ENCODE measurements at places on chromosomes 13 and 19. TPM values are rescaled to one million over a fixed set of nuclear protein-coding genes. Genes with fewer than 3 reads are reported as not detected.

DNA sequence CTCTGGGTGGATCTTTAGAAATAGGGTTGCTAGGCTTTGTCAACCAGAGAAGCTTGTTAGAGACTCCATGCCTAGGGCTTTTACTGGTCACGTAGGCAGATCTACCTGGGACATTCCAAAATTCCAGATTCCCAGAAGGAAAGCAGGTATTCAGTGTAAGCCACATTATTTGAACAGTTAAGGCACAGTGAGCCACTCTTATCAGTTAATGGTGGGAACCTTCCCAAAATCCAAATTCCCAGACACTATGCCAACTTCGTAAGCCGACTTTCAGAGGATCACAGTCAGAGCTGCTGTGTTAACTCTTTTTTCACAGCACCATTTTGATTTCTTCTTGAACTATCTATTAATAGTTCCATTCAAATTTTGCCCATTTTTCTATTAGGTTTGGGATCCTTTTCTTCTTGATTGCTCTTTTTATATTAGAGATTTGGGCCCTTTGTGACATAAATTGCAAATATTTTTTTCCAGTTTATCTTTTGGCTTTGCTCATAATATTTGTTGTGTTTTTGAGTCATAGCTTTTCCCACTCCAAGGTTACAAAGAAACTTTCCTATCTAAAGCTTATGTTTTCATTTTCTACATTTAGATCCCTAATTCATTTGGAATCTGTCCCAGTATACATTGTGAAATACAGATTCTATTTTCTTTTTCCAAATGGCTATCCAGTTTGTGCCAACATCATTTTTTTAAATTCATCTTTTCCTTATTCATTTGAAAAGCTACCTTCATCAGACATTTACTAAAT, 77.3 kb downstream of the DHRS12 start:
- no peak for DNase-seq

The PROZ gene
- total RNA-seq: not detected

DNA sequence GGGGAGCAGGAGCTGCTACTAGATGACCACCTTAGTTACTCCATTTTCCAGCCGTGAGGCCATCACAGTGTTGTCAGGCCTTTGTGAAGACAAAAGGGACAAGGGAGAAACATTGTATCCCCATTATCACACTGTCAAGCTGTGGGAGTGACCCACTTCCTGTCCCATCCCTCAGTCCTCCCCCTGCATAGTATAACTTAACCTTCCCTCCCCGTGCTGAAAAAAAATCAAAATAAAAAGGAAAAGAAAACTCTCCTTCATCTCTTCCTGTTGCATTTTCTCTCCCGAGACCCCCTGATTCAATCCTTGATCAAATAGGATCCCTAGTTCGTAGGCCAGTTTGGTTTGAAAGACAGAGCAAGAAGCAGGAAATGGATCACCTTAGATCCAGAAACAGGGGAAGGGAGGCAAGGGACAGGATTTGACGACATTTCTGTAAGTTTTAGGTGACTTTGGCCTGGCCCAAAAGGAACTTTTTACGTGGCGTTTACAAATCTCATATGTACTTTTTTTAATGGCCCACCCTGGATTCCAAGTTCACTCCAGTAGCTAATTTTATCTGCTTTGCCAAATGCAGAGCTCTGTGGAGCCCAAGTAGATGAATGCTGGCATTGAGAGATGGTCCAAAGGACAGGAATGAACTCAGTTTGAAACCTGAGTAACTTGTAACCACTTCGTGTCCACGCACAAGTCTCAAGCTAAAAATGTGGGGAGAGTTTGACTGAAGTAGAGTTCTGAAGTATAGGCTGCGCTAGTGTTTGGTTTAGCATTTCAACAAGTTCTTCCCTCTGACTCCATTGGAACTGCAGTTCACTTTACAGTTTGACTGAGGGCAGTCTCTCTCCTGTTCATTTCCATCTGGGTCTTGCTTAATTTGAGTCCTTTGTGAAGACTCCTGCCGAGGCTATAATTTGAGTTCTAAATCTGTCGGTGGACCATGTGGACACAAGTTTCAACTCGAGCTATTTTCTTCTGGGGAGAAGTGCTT, 16.6 kb upstream of the GATAD2A start:
- DNase-seq: no peak

The C19orf81 gene
- 1.4 TPM for total RNA-seq

DNA sequence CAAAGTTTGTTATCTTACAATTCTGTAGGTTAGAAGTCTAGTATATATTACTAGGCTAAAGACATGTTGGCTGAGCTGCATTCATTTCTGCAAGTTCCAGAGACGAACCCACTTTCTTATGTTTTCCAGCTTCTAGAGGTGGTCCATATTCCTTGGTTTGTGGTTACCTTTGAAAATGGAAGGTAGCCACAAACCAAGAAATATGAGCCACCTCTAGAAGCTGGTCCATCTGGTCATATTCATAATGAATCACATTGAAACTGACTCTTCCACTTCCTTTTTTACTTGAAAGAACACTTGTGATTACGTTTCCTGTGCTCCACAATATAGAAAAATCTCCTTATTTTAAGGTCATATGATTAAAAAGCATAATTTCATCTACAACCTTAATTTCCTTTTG, 943.0 kb upstream of the PCDH9 start:
- DNase-seq: no peak

The IGFL2 gene
- 25.1 TPM for total RNA-seq

DNA sequence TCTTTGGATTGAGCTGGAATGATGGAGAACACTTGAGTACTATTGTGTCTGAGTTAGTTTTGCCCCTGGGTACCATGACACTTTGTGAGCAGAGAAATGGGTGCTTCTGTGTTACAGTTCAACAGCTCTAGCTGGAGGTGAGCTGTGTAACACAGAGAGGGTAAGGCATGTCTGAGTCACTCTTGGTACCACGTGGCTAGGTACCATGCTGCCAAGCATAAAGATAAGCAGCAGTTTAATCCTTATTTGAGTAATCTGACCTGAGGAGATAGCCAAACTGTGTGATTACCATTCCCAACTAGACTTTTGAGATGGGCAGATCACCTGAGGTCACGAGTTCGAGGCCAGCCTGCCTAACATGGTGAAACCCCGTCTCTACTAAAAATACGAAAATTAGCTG, 122.0 kb downstream of the OLFM4 start:
- DNase-seq: no peak

The CEACAM1 gene
- total RNA-seq: 1.2 TPM

- peak; percentile 35 for DNase-seq
Observed at GRCh38 chr13:34044041-34044440, 226.1 kb downstream of the RFC3 start.

- DNase-seq: no peak
Observed at GRCh38 chr19:47471733-47472457, at the start of gene SLC8A2. TSS of gene SLC8A2 (minus strand) at chr19:47471893. CDS start at chr19:47466403, 5,490 bp downstream.

The SYNE4 gene
- 5.8 TPM for total RNA-seq

DNA sequence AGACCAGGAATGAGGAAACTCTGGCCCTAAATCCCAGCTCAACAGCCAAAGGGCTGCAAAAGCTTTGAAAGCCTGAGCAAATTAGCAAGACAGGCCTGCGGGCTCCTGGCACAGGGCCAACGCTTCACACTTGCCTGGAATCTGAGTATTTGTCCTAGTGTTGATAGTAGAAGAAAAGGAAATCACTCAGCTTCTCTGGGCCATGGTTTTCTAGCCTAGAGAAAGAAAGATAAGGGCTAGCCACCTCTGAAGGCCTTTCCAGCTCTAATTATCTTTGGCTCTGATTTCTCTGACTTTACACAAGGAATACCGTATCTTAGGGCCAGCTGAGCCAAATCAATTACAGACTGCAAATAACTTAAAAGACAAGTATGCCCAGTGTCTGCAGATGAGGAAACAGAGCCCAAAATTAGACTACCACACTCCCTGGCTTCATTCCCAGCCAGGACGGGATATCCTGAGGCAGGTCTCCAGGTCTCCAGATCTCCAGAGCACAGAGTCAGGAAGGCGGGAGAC, 69.6 kb downstream of the STK24 start:
- DNase-seq: no peak

GRCh38 chr13:43307921-43308433, 284.6 kb downstream of the DNAJC15 start:
- DNase-seq: peak; percentile 75

DNA sequence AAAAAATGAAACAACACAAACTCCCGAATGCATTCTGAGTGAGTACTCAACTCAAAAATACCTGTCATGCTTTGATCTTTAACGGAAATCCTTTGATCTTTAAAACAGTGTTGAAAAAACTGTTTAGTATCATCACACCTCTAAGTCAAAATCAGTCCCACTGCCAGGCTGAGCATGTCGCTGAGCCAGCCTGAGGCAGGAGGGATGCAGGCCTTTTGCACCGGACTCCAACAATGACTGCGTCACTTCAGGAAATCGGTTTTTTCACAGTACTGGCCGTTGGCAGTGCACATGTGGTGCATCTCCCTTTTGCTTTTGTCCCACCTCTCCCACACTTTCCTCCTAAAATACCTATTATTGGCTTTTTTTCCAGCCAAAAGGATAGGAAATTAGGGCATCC, 78.2 kb downstream of the SHISA2 start:
- DNase-seq: no peak

The PALM3 gene
- total RNA-seq: not detected

GRCh38 chr13:113816254-113816929, 47.5 kb downstream of the GAS6 start:
- DNase-seq: no peak

DNA sequence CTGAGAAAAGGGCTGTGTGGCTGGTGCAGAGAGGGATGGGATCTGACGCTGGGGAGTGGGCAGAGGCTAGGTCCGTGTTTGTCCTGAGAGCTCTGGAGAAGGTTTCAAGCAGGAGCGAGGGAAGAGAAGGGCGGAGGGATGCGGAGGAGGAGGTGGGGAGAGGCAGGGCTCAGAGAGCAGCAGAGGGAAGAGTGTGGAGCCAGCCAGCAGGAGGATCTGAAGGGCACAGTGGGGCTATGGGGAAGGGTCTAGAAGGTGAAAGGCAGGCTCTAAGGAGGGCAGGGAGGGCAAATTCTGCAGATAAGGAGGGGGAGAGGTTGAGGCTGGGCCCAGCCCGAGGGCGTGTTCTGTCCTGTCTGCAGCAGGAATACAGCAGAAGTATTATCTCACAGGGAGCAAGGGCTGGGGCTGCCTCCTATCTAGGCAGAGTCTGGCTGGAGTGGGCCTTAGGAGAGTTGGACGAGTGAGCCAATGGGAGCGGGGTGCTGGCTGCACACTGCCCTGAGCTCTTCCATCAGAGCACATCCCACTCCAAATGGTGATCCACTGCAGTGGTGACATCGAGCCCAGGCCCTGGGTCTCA, 6.1 kb downstream of the AP2A1 start:
- no peak for DNase-seq

The CAPN12 gene
- 14.7 TPM for total RNA-seq

- DNase-seq: no peak
Observed at GRCh38 chr19:51012661-51013190, 6.8 kb downstream of the KLK10 start.

DNA sequence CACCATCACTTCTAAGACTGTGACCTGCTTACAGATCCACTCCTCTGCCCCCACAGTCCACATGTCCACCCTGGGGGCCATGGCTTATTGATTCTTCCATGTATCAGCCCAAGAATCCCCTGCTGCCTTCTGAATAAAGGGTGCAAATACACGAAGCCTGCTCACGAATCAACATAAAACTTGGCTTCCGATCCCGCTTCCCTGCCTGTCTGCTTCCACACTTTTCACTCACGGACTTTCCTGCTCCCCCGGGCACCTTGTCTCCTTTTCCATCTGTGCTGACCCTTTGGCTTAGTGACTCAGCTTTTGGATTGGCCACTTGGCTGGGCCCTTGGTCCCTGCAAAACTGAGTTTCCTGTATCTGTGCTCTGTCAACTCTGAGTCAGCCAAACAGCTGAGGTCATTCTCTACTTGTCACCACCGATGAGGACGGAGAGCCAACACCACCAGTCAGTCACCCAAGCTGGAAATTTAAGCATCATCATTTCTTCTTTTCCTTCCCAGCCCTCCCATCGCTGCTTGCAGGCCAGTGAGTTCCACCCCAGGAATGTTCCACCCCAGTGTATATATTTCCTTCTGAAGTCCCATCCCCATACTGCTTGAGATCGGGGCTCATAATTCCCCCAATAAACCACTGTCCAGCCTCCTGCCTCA, 11.4 kb upstream of the USP12 start:
- DNase-seq: peak; percentile 48

DNA sequence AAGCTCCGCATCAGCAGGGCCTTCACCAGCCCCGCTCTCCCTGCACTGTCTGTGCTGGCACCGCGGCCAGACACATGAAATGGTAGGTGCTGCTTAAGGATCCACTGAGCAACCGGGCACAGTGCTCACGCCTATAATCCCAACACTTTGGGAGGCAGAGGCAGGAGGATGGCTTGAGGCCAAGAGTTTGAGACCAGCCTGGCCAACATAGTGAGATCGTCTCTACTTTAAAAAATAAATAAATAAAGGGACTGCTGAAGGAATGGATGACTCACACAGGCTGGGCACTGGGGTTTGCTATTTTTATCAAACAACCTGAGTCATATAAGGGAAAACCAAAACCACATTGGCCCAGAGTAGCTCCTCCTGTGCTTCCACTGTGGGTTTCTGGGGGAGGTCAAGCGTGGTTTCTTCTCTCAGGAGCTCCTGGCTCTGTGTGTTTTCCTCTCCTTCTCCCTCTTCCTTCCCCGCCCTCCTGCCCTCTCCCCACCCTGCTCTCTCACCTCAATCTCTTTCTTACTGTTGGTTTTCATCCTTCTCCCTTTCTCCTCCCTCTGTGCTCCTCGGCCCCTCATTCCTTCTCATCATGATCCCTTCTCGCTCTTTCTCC, 21.3 kb downstream of the VRK3 start:
- peak; percentile 35 for DNase-seq

DNA sequence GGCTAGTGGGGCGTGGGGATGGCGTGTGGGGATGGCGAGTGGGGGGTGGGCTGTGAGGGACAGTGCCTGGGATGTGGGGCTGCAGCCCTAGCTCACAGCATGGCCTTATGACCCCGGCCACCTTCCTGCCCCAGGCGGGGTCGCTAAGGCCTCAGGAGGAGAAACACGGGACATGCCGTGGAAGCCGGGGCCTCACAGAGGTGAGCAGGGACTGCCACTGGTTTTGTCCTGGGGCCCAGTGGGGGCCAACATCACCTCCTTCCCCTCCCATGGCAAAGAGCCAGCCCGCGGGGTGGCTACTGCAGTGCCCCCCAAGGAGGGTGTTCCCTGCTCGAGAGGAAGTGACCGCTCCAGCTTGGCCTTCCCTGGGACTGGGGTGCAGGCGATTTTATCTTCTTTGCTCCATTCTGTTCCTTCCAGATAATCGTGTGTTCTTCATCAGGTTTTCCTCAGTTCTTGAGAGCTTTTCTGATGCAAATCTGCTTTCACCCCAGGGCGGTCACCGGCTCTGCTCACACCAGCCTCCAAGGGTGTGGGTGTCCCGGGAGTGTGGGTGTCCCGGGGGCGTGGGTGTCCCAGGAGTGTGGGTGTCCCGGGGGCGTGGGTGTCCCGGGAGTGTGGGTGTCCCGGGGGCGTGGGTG, 1.2 kb downstream of the F7 start:
- DNase-seq: no peak
